A549 (cell line): ENCODE measurements at places on chromosomes 5 and 9.

GRCh38 chr9:114720086-114720676 is 38.2 kb upstream of the TEX48 start:
- no peak for DNase-seq

DNA sequence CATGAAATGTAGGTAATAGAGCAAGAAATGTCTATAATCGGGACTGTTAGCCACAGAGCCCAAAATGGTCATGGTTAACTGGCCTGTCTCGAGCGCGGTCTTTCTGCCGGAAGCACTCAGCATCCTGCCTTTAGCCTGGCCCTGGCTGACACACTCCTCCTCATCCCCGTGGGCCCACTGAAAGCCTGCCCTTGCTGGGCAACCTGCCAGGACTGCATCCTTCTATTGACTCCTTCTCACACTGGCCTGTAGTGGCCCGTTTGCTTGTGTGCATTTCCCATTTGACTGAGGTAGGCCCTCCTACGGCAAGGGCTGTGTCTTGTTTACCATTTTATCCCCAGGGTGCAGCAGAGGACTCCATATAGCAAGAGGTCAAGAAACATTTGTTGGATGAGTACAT is 215.7 kb downstream of the ATPSCKMT start:
- no peak for DNase-seq

DNA sequence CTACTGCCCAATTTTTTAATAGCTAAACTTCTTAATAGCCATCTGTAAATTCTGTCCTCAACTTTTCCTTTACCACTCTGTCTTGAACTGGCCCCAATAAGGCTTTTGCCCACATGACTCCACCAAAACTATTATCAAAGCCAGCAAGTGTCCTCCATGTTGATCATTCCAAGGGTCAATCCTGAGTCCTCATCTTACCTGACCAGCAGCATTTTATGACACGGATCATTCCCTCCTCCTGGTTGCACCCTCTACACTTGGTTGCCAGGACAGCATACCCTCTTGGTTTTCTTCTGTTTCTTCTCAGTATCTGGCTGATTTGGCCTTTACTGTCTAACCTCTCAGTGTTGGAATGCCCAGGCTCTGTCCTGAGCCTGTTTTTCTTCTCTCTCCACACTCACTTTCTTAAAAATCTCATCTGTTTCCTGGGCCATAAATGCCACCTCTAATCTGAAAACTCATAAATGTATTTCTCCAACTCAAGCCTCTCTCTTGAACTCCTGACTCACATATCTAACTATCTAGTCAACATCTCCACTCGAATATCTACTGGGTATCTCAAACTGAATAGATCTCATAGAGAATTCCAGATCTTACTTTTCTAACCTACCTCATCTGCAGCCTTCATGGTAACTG is 40.0 kb upstream of the CDC42SE2 start:
- DNase-seq: no peak

DNA sequence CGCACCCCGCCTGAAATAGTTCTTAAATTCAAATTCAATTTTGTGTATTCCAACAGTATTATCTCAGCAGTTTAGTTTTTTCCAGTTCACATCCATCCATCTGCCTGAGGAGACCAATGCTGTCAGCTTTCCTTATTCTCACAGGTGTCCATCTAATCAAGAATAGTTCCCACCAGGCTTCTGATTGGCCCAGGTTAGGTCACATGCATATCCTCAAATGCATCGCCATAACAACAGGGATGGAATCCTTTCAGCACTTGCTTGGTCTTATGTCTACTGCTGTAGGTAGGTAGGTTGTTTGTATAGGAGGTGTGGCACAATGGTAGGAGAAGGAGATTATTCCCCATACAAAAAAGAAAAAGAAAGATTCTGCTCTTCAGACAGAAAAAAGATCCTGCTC is 91.2 kb downstream of the UBE2R2 start:
- DNase-seq: peak; percentile 36
